Naive B cell (primary cell): ENCODE measurements at places on chromosomes 5 and 9.

GRCh38 chr5:73204332-73204731, 31.3 kb downstream of the TMEM174 start:
- DNase-seq = no peak

DNA sequence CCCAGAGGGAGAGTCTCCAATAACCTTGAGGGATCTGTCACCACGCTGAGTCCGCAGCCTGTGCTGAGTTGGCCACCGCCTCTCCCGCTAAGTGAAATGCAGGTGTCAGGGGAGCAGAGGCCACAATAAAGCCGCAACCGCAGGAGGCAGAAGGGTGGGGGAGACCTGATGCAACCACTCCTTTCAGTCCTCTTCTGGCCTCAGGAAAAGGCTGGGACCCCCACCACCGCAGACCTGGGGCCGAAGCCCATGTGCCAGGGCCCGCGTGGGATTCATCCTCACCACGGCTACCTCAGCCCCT, 576 bp downstream of the MAP1B start:
- DNase-seq = no peak

- no peak for DNase-seq
Measured at GRCh38 chr5:156778752-156779151, 71.3 kb upstream of the PPP1R2B start.

DNA sequence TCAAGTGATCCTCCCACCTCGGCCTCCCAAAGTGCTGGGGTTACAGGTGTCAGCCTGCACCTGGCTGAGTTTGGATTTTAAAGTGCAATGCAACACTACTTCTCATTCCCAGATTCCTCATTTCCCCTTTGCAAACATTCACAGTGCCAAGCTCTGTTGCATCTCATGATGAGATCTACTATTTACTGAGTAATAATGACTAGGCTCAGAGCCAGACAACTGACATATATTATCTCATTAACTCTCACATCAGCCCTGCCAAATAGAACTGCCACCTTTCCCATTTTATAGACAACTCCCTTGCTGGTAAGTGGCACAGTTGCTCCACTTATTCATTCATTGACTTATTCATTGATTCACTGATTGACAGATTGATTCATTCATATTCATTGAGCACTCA, 7.0 kb downstream of the PDE6A start:
- no peak for DNase-seq

DNA sequence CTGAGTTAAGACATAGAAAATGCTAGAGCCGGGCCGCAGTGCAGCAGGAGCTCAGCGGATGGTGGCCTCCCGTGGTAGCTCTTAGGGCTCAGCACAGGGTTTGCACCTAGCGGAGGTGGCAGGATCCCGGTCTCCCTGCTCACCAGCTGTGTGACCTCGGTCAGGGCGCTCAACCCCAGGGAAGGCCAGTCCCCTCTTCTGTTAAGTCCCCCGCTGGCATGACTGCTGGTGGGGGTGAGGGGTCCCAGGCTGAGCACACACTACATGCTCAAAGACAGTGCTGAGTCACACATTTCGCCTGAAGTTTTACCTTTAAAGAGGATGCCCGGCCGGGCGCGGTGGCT, 39.0 kb downstream of the HRH2 start:
- DNase-seq = no peak

DNA sequence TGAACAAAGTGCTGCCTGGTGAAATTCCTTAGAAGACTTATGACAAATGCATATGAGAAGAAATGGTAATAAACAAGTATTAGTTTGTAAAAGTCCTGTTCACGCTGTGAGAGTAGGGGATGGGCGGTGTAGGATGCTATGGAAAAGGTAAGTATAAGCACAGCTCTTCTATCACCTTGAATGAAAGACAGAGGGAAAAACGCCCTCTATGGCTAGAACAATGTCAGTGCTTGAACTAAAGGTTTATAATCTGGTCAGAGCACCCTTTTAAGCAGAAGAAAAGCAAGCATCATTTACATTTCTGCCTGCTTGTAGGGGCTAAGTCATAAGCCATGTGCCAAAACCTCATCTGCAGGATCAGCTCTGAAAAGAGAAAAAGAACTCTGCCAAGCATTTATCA, 115.2 kb downstream of the LHFPL2 start:
- no peak for DNase-seq

- no peak for DNase-seq
Measured at GRCh38 chr9:16510482-16510881, 360.0 kb downstream of the BNC2 start.

DNA sequence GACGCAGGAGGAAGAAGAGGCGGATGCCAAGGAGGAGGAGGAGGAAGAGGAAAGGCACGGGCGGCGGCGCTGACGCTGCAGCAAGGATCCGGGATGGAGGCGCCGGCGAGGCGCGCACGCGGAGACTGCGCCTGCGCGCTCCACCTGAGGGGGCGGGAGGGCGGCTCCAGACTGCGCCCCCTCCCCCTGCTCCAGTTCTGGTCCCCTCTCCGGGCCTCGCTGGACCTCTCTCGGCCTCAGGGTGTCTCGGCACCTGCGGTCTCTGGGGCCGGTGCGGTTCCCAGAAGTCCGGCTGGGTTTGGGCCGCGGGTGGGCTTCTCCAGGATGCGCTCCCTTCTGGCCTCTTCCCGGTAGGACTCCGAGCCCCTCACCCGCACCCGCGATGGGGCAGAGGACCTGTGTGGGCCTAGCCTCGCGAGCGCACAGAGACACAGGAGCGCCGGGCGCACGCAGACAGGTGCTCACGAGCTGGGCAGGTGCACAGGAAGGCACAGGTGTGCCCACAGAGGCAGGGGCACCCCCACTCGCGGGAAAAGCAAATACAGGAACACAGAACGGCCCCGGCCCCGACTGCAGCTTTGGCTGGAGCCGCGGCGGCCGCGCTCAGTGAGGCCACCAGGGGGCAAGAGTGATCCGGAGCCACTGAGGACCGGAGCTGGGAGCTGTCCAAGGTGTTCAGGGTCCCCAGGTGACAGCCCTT, at the start of gene NPDC1:
TSS of gene NPDC1 (minus strand) at position 90 of the 700 bp plus-strand sequence. CDS start 188 bp downstream, outside the sequence.
- DNase-seq = peak; percentile 80

DNA sequence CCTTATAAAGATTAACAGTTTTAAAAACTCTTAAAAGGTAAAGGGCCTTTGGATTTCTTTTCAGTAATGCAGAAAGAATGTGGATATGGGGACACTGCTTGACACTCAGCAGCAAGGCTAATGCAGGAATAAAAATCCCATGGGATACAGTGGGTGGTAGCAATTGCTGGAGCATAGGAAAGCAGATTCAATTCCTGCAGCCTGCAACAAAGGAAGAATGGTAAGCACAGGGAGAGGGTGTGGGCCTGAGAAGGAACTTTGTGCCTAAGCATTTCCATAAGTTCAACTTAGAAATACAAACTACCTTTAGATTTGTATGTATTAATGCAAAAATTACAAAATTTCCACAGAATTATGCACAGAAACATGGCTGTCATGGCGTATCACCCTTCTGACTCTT, 65.8 kb upstream of the CDK5RAP2 start:
- no peak for DNase-seq

- DNase-seq = no peak
Measured at GRCh38 chr5:36796155-36796554, 80.4 kb upstream of the NIPBL start.

GRCh38 chr5:40685193-40685592, 5.5 kb downstream of the PTGER4 start:
- no peak for DNase-seq
